Right renal pelvis (tissue), 4 donors: ENCODE measurements at places on chromosomes 11 and 22. TPM values are rescaled to one million over a fixed set of nuclear protein-coding genes. Genes with fewer than 3 reads are reported as not detected.

SCGB1C1 gene
- polyA plus RNA-seq: not detected

CSNK2A3 gene
- polyA plus RNA-seq: 0.83 TPM

ARHGAP8 gene
- 25.4 TPM for polyA plus RNA-seq

OR5AR1 gene
- polyA plus RNA-seq: not detected

INSC gene
- 0.66 TPM for polyA plus RNA-seq

OR8H2 gene
- polyA plus RNA-seq: not detected

MMP7 gene
- 27.4 TPM for polyA plus RNA-seq

GRCh38 chr11:112616327-112617097, 344.7 kb upstream of the NCAM1 start:
- DNase-seq: no peak

DNA sequence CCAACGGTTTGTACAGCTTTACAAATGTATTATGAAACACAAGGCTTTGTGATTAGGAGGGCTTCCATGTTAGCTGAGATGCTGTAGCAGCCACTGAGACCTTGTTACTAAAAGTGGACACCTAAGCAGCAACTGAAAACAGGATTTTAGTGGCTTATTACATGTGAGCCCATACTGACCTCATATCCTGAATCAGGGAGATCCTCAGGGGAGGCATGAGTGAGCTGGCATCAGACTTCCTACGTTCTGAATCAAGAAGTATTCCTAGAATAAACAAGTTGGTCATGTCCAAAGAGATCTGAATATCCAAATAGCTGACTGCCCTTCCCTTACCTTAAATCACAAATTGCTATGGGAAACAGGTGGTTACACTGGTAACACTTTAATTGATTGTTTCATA, 59.1 kb upstream of the SCUBE2 start:
- DNase-seq: no peak

DNA sequence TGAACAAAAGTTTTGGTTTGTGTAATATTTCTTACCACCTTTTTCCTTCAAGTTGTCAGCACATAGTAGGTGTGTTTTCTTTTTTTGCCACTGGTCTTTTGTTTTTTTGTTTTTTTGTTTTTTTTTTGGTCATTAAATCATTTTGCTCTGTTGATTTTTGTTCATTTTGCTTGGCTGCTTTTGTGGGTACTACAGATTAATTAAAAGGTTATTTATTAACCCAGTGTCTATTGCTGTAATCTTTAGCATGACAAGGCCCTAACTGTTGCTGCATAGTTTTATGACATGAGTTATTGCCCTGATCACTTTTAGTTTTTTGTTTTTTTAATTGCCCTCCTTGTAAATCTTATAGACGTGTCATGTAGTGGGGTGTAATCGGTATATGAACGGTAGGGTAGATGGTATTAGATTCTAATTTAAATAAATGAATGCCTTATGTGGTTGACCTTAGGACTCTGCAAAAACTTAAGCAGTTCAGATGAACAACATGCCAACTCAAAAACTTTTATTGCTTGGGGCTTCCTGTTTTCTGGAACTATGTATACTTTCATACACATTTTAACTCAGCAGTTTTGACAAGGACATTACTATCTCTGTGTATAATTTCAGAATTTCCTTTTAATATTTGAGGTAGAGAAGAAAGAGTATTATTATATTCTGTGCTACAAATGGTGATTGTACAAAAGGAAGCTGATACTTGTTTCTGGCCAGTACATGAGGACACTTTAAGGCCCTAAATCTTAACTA, 7.9 kb downstream of the EWSR1 start:
- no peak for DNase-seq

- DNase-seq: no peak
Observed at GRCh38 chr11:129324533-129325175, 51.0 kb upstream of the BARX2 start.

GRCh38 chr11:120167659-120168058, 29.7 kb upstream of the TRIM29 start:
- DNase-seq: no peak

- no peak for DNase-seq
Observed at GRCh38 chr22:37624017-37624365, 15.4 kb downstream of the GGA1 start.

- DNase-seq: no peak
Observed at GRCh38 chr11:132451942-132452601, 1080.2 kb downstream of the OPCML start.

- DNase-seq: no peak
Observed at GRCh38 chr11:63699896-63700295, 18.6 kb downstream of the RTN3 start.

DNA sequence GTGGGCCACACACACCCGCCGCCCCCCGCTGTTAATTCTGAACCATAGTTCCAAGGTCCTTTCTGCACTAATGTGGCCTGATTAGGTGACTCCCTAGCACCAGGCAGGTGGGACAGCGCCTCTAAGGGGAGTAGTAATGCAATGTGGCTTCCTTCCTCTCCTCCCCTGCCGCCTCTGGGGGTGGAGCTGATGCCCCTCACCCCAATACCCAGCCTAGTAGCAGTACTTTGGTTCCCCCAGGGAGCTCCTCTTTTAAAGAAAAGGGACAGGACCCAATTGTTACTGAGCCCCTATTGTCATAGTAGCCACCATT, 14.4 kb downstream of the RTN4RL2 start:
- DNase-seq: no peak

GRCh38 chr11:763073-763463, 14.2 kb downstream of the GATD1 start:
- DNase-seq: no peak

DNA sequence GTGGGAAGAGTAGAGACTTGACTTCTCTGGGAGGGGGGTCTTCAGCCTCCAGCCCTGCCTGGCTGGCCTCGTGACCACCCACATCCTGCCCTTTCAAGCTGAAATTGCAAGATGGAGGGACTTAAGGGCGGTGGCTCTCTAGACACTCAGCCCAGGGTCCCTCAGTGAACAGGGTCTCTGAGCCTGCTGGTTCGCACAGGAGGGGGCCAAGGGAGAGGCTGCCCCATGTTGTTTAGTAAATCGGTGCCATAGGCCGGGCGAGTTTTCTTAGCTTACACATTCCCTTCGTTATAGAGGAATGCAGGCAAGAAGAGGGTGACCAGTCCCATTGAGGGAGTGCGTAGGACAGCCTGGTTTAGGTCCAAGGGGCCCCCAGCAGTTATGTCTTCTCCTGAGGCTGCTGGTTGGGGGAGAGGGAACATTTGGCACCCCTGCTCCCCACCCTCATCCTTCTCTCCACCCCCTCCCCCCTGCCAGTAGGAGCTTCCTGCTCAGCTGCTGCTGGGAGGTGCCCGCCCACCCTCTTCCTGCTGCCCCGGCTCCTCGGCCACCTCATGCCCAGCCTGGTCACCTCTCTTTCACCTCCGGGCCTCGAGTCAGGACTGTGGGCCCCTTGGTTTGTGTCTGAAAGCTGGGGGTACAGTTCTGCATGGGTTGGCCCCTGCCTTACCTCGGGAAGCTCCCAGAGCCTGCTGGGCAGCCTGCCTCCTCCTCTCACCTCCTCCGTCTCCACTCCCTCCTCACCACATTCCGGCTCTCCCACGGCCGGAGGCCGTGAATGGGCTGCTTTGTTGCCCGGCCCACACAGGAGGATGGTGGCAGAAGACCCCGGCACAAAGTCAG, 3.9 kb downstream of the FRMD8 start:
- DNase-seq: no peak

DNA sequence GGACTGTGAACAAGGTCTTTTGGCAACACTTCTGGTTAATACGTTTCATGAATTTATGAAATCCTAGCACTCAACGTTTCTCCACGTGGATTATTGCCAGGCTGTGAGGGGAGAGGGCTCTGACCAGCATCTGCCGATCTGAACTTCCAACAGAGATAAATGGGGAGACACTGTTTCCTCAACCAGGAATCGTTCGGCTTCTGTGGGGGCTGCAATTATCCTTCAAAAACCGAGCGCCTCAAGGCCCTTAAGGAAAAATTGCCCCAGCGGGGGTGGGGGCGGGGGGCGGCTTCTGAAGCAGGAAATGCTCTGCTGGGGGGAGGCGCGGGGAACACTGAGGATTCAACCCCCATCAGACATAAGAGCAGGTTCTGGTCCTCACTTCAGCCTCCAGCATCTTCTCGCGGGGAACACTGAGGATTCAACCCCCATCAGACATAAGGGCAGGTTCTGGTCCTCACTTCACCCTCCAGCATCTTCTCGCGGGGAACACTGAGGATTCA, 155.6 kb downstream of the BRD1 start:
- no peak for DNase-seq

DNA sequence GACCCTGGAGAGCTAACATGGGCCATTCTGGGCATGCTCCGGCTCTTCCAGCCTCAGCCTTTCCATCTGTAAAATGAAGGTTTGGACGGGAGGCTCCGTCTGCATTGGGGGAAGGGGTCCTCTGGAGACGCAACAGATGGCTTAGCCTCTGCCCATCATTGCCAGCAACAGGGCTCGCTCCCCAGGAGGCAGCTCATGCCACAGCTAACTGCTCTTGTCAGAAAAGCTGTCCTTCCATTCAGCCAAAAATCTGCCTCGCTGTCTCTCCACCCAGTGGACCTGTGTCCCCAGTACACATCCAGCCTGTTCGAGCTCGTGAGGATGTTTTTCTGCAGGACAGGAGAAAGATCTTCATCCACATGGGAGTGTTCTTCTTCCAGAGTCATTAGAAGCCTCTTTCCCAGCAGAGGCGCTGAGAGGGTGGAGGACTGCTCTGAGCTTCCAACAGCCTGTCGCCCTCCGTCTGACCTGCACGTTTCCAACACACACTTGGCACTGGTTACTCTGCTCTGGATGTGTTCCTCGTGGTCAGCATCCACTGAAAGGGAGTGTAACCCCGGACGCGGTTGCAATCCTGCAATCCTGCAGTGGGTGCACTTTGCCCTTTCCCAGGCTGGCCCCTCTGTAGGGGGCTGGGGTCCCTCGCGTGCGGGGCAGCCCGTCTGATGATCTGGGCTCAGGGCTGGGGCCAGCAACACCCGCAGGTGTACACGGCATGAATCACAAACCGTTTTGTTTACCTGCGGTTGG, 1340.9 kb downstream of the TBC1D22A start:
- DNase-seq: no peak

- no peak for DNase-seq
Observed at GRCh38 chr22:42680648-42681047, 31.5 kb upstream of the CYB5R3 start.

DNA sequence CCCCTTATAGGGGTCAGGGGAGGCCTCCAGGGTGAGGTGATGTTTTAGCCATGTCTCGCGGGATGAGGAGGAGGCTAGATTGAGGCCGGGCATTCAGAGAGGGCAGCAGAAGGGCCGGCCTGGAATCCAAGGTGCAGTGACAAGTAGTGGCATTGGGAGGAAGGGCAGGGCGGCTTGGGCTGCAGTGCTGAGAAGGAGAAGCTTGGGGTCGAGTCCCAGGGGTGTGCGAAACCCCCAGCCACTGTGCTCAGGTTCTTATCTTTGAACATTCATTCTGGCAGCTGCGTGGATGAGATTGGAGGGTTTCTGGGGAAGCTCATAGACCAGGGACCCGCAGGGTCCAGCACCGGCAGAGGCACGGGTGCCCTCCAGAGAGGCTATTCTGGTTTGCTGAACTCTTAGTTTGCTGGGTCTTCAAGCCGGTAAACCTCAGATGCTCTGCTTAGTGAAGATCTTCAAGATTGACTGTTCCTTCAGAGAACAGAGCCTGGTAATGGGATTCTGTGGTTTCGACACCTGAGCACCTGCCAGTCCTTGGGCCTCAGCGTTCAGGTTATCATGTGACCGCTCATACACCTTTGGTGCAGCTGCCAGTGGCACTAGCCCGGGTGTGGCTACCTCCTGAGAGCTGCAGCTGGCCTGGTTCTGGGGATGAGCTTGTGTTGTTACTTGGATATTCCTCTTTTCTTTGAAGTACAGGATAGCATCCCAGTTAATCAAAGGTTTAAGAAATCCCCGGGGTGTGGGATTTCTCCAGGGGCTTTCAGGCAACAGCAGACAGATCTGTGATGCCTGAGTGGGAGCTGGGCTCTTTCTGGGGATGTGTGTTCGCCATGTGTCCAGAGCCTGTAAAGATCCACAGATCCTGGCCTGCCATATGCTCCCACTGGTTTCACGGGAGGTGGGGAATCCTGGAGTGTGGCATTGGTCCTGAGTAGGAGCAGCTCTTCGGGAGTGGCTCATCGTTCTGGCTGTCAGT, 152.8 kb downstream of the TBC1D22A start:
- DNase-seq: no peak

DNA sequence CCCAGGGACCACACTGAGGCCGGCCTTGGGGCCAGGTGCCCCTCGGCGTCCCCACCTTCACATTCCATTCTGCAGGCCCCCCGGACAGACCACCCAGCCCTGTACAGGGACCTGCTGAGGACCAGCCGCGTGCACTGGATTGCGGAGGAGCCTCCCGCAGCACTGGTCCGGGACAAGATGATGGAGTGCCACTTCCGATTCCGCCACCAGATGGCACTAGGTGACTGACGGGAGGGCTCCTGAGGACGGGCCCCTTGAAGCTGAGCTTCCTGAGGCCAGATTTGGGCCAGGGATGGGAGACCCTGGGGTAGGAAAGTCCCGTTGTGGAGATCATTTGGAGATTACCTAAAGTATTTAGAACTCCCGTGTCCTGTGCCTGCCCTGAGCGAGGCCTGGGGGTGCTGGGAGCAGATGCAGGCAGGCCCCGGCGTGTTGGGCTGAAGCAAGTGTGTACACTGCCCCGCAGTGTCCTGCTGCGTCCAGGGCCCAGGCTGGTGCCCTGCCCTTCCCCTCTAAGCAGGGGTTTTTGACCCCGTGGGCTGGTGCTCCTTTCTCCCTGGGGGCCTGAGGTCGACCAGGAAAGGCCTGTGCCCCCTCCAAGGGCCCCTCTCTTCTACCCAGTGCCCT, 20.0 kb downstream of the TRMU start:
- DNase-seq: no peak

GRCh38 chr11:68541991-68542390, 81.4 kb downstream of the PPP6R3 start:
- no peak for DNase-seq

GRCh38 chr11:1036303-1036923, at the start of gene MUC6:
MUC6 (minus strand) TSS chr11:1036718; CDS start chr11:1036655, 63 bp downstream.
- DNase-seq: no peak

DNA sequence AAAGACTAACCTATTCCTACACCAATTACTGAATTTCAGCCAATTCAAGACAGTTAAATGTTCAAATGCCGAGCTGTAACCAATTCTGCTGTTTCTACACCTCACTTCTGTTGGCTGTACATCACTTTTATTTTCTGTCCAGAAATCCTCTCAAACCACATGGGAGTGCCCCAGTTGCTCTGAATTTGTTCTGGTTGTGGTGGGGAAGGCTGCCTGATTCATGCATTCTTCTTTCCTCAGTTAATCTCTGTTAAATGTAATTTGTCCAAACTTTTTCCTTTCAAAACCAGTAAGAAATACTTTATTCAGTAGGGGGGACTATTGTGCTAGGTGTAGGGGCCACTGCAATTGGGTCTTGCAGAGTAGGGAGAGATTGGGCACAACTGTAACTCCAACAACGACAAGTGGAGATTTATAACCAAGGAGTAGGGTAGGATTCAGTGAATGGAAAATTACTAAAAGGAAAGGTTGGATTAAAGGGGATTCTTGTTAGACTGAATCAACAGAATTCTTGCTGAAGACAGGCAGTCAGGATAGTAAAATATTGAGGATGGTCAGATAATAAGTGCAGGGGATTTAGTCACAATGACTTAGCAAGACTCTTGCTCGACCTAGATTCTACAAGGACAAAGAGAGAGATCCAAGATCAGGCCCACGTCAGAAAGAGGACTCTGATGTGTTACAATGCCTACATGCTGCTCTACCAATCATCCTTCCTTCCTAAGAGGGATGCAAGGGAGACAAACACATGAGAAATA, 593.5 kb upstream of the FAT3 start:
- no peak for DNase-seq

- DNase-seq: no peak
Observed at GRCh38 chr22:41157083-41157482, 48.0 kb upstream of the L3MBTL2 start.
